ENCODE measurements at places on chromosomes 5 and 9.
A peak's percentile ranks its signal among the peaks of the same experiment; 100 is the strongest.

DNA sequence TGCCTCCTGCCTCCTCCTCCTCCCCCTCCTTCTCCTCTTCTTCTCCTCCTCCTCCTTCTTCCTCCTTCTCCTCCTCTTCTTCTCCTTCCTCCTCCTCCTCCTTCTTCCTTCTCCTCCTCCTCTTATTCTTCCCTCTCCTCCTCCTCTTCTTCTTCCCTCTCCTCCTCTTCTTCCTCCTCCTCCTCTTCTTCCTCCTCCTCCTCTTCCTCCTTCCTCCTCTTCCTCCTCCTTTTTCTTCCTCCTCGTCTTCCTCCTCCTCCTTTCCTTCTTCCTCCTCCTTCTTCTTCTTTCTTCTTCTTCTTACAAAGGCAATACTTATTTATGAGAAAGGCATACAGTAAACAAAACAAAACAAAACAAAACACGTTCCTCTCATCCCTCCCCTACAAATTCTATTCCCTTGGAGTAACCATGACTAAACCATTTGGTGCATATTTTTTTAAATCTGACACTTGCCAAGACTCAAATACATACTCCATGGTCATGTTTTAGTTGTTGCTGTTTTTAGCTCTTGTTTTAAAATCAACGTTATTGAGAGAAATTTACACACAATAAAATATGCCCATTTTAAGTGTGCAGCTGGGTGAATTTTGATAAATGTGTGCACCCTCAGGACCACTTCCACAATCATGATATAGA lies 135.6 kb downstream of the FOXD1 start:
- no peak for DNase-seq

- DNase-seq: no peak
Observed at GRCh38 chr5:139460455-139460854, 2.1 kb downstream of the ECSCR start.

GRCh38 chr5:94793816-94794198 lies 175.3 kb downstream of the SLF1 start:
- no peak for DNase-seq

DNA sequence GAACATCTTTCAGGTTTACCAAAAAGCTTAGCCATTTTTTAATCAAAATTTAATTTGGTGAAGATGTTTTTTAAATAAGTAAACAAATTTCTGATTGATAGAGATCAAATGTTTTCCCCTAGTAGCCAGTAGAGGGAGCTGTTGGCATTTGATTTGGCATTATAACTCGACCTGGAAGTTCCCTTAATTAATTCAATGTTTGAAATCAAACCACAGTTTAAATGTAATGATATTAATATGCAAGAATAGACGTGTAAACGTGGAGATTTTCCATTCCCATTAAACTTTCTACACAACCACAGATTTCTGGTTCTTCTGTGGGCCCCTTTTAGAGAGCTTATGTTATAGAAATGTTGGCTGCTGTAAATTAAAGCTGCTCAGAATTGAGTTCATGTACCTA lies 148.1 kb upstream of the MPDZ start:
- peak; percentile 72 for DNase-seq

DNA sequence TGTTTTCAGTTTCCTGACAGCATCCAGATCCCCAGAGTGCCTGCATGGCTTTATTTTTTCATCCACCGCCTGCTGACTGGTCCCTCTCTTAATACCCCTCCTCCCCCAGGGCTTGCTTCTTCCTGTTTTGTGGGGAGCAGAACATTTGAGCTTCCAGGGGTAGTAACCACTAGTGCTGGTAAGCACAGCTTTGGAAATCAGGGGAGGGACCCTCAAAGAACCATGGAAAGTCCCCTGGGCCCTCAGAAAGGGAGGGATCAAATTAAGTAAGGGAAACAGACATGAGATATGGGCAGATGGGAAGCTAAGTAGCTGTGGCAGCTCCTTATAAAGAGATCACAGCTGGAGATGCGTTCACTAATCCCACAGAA lies 26.8 kb downstream of the GRIA1 start:
- no peak for DNase-seq
